ENCODE measurements at places on chromosomes 7 and 10.

GRCh38 chr7:25642849-25643248, 414.6 kb upstream of the NPVF start:
- DNase-seq: no peak

DNA sequence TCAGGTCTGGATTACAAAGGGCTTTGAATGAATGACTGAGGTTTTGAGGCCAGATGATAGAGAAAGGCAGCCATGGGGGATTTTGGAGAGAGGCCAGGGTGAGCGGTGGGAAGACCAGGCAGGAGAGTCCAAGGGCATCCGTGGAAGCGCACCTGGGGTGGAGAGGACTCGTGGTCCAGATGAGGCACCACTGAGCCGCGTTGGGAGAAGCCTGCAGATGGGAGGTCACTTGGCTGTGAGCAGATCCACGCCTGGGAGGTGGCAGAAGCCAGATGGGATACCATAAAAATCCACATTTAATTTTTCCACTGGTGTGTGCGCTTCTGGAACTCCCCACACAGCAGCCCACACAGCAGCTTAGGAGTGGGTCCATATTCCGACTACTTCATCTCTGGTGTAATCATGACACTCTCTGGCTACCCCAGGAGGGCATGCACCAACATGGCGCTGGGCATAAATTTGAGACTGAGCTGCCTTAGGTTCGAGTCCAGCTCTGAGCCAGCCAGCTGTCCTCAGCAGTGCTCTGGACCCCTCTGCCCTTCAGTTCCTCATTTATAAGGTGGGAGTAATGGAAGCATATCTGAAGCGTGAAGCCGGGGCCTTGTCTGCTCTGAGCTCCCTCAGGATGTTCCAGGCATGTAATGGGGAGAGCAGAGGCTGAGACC, 90.2 kb upstream of the FAM20C start:
- DNase-seq: no peak

DNA sequence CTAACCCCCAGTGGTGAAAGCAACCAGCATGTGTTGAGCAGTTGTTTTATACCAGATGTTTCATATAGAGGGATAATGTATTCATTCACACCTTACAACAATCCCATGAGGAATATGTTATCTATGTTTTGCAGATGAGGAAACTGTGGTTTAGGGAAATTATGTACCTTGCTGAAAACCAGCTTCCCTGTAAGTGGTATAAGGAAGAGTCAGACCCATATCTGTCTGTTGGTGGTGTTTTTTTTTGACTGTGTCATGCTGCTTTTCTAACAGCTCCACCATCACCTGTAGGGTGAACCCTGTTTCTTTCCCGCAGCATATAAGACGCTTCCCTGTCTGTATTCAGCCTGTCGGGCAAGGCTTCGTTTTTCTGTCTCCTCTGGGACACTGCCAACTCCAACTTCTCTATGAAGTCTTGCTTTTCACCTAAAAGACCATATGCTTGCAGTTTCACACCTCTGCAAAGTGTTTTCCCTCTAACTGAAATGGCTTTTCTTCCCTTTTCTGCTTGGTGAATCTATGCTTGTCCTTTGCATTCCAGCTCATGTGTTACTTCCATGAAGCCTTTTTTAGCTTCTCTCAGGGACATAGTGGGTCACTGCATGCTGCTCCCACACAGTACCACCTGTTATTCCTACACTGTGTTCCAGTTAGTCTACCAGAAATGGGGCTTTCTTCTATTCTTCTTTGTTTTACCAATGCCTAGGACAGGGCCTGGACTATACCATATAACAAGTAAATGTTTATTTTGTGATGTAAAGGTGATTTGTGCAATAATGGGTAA, 92.8 kb downstream of the ST7 start:
- DNase-seq: no peak

DNA sequence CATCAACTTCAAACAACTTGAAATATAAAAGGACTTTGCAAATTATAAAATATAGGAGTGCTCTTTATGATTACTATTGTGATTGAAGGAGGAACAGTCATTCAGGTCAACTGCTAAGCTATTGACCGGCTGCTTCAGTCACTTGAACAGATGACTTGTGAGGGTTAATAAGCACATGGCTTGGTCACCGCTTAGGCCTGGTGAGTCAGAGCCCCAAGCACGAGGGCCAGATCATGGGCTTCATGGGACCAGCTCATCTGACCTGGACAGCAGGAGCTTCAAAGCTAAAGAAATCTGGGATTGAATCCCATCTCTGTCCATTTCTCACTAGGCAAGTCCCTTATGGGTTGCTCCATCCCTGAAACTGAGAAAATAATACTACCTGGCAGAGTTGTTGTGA, 60.4 kb upstream of the ADO start:
- DNase-seq: no peak

DNA sequence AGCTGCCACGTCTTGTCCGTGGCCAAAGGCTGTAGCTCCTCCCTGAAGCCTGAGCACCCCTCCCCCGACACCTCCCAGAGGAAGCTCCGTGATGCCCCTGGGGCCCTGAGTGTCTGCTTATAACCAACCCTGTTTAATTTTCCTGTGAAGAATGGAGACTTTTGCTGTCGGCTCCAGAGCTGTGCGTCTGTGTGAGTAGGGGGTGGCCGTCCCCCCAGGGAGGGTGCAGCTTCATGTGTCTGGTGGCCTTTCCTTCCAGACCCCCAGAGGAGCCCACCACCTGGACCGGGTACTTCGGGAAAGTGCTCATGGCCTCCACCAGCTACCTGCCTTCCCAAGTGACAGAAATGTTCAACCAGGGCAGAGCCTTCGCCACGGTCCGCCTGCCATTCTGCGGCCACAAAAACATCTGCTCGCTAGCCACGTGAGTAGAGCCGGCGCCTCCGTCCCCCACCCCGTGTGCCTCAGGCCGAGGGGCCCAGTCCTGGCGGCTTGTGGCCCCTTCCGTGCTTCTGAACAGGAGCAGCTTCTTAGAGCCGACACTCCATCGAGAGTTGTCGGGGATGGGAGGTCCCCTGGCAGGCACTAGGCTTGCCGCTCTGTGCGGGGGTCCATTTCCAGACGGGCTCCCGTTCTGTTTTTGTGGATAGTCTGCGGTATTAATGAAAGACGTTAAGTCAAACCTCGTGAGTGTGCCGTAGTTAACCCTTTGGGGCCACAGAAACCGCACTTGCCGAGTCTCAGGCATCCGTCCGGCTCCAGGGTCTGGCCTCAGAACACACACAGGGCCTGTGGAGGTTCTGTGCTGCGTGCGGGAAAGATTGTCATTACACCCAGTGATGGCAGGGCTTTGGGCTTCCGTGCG, 37.1 kb downstream of the WIPI2 start:
- DNase-seq: no peak

DNA sequence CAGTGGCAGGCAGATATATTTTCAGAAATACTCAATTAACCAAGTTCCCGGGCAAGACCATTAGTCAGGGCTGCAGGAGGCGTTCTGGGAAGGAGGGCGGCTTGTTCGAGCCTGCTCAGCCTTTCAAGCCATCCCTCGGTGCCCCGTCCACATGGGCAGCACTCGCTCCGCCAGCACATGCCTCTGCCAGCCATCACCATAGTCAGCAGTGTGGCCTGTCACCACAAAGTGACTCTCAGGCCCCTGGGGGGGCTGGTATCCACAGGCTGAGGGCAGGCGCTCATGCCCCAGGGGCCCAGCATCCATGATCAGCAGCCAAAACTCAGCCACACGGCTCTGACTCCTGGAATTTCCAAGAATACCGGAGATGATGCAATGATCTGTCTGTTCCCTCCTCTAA, 81.9 kb downstream of the CHST15 start:
- DNase-seq: no peak

DNA sequence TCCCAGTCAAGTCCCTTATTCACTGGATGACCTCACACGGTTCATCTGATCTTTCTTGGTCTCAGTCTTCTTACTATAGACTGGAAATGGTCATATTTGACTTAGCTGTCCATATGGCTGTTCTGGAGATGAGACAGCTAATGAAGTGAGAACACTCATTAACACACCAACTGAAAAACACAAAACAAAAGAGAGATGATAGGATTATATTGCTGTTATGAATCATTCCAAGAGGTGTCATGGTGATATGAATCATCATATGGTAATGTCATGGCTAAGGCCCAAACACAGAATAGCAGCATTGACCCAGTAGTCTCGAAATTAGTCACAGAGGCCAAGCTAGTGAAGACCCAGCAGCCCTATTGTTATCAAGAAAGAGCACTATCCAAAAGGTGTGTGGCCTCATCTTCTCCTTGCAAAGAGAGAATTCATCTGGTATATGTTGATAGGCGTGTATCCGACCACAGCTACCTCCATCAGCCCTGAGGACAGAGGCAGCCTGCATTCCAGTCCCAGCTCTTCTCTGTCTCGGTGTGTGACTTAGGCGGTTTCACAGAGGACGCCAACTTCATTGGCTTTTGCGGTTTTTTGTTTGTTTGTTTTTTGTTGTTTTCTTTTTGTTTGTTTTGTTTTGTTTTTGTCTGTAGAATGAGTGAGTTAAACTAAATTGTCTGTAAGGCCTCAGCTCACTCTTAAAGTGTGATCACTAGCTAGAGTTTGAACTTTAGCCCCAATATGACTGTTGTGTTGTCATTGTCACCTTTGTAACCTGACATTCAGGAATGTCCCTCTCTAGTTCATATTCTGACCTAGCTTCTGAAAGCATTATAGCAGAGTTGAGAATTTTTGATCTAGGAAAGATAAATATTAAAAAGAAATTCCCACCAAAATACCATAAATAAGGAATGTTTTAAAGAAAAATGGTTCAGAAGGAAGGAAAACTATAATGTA, 97.4 kb upstream of the PDCD4 start:
- peak; percentile 20 for DNase-seq

DNA sequence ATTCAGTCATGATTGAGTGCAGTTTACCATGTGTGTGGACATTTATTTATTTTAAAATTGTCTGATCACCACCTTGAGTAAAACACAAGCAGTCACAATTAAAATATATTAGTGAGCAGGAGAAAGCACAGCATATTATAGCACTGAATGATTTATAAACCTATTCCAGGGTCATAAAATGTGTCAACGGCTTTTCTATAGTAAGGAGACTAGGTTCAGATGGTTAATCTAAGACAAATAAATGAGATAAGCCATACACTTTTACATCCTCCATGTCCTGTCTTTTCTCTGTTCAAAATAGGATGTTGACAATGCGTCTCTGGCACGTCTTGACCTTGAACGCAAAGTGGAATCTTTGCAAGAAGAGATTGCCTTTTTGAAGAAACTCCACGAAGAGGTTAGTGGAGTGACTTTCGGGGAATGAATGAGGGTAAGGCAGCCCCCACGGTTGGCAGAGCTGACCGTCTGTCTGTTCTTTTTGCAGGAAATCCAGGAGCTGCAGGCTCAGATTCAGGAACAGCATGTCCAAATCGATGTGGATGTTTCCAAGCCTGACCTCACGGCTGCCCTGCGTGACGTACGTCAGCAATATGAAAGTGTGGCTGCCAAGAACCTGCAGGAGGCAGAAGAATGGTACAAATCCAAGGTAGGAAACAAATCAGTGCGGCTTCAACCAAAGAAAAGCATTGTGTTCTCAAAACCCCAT, 5.4 kb downstream of the VIM start:
- DNase-seq: no peak

DNA sequence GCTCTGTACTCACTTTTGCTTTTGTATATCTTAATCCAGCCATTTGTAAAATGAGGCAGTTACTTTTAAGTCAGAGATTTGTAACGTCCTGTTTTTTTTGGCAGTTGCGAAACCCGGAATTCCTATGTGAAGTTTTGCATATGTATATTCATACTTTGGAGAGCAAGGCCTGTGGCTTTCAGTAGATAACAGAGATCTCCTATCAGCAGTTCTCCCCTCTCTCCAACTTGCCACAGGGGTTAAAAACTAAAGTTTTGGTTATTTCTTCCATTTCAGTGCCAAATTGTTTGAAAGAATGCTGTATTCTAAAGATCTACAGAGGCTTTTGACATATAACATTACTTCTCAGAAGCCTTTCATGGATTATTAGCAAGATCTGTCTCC, 102.4 kb downstream of the EXOC4 start:
- DNase-seq: no peak

- no peak for DNase-seq
These were observed 40.8 kb upstream of the HSPA12A start for GRCh38 chr10:116783011-116783655.

DNA sequence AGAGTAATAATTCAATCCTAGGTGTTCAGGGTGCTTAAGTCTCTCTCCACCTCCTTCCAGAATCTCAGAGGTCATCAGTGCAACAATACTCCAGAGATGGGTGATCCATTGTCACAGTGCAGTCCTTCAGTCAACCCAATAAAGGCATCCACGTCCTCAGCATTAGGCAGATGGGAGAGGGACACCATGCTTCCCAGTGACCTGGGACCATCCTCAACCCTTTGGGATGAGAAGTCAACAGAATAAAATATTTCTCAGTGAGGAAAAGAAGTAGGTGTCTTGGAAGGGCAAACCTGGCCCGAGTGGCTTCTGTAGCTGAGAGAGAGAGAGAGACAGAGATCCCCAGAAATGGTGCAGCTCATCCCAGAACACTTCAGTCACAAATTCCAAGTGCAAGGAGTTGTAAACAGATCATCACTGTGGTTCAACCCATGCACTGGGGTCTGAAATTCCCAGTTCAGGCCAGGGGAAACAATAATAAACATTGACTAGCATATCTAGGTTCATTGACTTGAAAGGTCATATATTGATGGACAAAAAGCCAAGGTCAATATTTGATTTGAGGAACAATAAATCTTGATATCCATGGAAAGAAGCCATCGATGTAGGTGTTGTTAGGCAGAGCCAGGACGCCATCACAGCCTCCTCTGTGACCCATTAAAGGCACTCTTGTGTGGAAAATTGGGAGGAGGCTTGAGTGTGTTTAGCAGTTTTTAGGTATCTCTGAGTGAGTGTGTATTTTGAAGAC, 256.0 kb upstream of the ZMIZ1 start:
- DNase-seq: no peak

GRCh38 chr10:70884741-70885140, 3.6 kb downstream of the PCBD1 start:
- DNase-seq: no peak

GRCh38 chr10:99880080-99880835, 97.8 kb downstream of the ABCC2 start:
- no peak for DNase-seq

DNA sequence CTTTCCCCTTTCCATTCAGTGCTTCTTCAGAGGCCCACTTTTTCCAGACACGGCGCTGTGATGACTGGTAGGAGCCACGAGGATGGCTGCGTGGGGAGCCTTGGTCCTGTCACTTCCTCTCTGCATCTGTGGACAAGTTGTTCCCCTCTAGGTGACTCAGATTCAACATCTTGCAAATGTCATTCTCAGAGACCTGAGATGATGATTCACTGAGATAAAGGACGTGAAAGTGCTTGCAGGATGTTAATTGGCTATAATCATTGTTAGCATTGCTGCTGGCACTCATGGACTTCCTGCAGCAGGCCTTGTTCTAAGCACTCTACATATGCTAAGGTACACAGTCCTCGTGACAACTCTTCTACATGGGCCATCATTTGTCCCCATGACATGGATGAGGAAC, 489.8 kb upstream of the ZMIZ1 start:
- no peak for DNase-seq

- no peak for DNase-seq
These were observed 353.8 kb downstream of the GPR37 start for GRCh38 chr7:124411796-124412195.

GRCh38 chr10:20117471-20117870, 301.2 kb downstream of the PLXDC2 start:
- DNase-seq: no peak

- no peak for DNase-seq
These were observed 111.7 kb upstream of the COBL start for GRCh38 chr7:51428217-51428887.
